ENCODE measurements at places on chromosomes 3 and 15.

- DNase-seq = no peak
Observed at GRCh38 chr15:63860555-63860954, 26.8 kb upstream of the HERC1 start.

DNA sequence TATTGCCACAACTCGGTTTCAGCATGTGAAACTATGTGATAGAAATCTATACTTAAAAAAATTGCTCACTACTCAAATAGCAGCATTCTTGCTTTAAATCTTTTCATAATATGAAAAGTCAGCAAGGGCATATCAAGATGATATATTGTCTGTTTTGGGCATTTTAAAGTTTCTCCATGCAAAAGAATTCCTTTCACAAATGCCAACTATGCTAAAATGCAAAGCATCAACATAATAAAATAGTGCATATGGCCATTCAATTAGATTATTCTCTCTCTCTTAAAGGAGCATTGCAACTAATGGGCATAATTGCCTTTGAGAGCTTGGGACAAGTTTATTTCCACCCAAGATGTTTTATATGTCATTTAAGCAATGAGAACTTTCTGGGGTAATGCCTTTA, 475.1 kb downstream of the ZPLD1 start:
- no peak for DNase-seq

GRCh38 chr3:131708241-131708640, 205.5 kb upstream of the MRPL3 start:
- no peak for DNase-seq

DNA sequence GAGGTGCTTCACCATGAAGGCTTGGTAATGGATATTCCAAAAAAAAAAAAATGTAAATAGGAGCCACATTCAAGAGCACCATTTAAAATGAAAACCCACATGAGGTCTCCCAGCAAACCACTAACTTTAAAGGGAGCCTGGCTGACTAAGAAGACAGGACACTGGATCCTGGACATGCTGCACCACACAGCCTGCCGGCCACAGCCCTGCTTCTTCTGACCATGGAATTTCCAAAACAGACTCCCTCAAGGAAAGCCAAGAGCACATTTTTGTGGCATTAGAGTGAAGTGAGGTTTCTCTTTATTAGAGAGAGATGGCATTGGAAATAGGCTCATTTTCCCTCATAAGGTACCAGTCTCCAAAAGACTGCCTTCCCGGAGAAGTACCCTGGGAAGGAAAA, 113.9 kb downstream of the RORA start:
- no peak for DNase-seq

DNA sequence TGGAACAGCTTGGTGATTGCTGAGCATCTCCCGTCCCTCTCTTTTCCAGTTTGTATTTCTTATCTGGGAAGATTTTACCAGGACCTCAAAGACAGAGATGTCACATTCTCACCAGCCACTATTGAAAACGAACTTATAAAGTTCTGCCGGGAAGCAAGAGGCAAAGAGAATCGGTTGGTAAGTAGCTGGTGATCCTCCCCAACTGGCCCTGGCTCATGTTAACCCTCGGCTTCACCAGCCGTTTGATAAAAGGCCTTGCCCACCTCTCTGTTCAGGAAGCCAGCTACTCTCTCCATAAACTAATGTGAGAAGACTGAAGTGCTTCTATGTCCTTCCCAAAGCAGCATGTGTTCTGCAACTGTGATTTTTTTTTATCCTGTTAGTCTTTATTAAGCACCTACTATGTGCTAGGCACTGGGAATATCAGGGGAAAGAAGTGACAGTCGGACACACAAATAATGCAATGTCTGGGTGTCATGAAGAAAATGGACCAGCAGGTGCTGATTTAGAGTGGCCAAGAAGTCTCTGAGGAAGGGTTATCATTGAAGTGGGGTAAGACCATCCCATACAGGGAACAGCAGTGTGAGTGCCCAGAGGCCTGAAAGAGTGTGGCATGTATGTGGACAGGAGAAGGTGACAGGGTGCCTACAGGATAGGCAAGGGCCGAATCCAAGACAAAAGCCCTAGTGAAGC, 1.2 kb downstream of the MANF start:
- DNase-seq = no peak

DNA sequence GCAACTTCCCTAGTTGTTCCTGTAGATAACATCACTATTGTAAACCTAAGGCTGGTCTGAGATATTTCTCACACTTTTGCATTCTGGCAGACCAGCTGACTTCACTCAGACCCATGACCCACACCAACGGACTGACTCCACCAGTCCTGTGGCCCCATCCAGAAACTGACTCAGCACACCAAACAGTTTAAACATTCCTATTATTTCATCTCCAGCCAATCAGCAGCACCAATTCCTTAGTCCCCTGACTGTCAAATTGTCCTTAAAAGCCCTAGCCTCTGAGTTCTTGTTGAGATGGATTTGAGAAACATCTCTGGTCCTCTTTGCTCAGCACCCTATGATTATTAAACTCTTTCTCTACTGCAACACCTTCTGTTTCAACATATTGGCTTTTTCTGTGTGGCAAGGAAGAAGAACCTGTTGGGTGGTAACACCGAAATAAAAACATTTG, 12.2 kb upstream of the IDH2 start:
- no peak for DNase-seq

GRCh38 chr3:52001443-52001974, 5.8 kb upstream of the RPL29 start:
- DNase-seq = no peak

GRCh38 chr3:153038779-153039178, 123.2 kb upstream of the RAP2B start:
- DNase-seq = no peak

DNA sequence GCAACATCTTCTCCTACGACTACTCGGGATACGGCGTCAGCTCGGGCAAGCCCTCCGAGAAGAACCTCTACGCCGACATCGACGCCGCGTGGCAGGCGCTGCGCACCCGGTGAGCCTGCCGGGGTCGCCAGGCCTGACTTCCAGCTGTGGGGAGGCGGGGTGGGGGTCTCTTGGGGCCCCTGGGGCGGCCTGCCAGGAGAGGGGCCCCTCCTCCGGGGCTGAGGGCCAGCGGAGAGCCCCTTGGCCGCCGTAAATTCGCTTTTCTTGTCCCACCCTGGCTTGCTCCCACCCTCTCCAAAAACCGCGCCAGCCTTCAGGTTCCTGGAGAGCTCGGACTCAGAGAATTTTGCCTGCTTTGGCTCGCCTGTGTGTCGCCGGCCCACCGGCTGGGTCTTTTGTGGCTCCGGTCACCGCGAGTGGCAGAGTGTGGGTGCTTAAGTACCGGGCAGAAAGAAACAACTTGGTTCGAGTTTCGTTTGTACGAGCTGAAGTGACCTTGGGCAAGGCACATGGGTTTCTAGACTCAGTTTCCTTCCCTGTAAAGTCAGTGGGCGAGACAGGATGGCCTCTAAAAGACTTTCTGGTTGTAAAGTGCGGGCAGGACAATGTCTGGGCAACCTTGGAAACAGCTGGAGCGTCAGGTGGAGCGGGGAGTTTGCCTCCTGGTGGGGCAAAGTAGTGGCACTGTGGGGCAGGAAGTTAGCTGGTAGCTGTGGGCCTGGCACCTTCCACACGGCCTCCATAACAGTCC, 976 bp downstream of the ABHD17C start:
- DNase-seq = no peak

DNA sequence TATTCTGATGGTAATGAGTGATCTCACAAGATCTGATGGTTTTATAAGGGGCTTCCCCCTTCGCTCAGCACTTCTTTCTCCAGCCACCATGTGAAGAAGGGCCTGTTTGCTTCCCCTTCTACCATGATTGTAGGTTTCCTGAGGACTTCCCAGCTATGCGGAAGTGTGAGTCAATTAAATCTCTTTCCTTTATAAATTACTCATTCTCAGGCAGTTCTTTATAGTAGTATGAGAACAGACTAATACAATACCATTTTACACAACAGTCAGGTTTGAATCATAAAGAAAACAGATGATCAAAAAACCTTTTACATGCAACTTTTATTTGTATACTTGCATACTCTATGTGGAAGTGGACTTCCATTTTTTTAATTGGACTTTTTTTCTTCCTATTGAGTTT, 46.7 kb upstream of the CBLB start:
- no peak for DNase-seq

GRCh38 chr15:58758141-58758540, 8.6 kb upstream of the ADAM10 start:
- no peak for DNase-seq

GRCh38 chr3:13461169-13462124, 18.7 kb upstream of the HDAC11 start:
- no peak for DNase-seq

- no peak for DNase-seq
Observed at GRCh38 chr3:107850681-107851080, 240.2 kb downstream of the CD47 start.

- no peak for DNase-seq
Observed at GRCh38 chr3:25265284-25265683, 162.8 kb upstream of the RARB start.

DNA sequence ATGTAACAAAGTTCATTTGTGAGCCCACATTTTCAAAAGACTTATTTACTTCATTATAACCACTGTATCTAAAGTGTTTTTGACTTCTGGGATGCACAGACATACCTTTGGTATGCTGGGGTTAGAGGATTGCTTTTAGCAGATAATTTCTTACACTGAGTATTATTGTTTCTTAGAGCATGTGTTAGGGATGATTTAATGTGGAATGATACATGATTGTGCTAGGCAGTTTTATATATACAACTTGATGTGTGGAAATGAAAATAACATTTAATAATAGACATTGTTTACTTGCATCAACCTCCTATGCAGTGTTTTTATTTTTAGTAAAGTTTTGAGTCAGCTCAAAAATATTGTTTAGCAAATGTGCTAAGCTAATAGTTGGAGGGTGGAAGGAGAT, 3.4 kb downstream of the KIF23 start:
- DNase-seq = no peak

DNA sequence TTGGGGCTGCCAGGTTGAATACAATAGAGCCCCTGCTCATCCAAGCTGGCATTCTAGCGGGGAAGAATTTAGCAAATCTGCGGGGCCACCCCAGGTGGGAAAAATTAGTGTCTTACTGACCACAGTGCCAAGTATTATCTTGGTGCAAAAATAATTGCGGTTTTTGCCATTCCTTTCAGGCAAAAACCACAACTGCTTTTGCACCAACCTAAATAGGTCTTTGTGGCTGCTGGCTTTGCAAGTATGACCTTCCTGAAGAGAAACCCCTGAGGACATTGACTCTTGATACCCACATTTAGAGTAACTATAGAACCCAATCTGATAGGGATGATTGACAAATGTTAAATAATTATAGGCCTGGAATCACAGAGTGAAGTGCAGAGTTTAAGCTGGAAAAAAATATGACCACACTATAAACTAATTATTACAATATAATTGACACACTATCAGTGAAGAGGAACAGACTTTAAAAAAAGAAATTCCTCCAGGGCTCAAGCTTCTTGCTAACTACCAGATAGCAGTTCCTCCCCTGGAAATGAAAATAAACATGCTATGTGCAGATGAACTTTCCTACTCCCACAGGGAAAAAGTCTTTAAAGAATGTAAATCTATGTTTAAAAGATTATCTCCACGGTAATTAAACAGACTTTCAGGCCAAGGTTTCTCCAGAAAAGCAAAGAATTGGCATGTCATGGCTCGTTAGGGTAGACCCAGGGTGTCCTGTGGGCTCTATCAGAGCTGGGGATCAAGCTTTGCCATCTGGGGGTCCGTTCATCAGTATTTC, 34.4 kb downstream of the CA12 start:
- DNase-seq = no peak

DNA sequence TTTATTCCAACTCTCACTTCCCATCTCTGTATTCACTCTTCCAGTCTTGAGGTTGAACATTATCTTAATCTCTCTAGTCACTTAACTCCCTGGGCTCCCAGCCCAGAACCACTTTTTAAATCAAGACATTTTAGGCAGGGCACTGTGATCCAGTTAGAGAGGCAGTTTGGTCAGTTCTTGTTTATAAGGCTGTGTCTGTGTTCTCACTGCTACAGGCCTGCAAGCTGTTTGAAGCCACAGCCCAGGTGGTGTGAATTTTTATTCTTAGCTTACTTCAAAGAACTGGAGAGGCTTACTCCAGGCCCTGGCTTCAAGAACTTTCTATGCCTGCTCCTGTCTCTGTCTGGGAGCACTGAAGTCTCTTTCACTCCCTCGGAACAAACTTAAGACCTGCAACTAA, 906.1 kb downstream of the CADM2 start:
- DNase-seq = no peak

DNA sequence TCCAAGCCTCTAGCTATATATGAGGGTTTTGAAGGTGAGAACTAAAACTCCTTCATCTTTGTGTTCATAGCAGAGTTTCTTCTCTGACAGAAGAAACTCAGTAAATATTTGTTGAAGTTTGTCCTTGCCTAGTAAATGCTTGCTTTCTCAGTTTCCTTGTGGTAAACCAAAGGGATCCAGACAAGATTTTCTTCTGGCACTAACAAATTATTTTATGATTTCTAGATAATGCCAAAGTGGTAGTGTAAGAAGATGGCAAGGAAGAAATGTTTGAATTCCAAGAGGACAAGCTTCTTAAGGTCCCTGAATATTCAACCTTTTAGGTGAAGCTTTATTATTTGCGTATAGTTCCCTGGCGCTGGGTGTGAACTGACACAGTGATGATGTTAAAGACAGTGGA, 14.4 kb downstream of the ARIH1 start:
- DNase-seq = no peak

GRCh38 chr3:186825294-186825821, 17.2 kb upstream of the ADIPOQ start:
- DNase-seq = no peak

DNA sequence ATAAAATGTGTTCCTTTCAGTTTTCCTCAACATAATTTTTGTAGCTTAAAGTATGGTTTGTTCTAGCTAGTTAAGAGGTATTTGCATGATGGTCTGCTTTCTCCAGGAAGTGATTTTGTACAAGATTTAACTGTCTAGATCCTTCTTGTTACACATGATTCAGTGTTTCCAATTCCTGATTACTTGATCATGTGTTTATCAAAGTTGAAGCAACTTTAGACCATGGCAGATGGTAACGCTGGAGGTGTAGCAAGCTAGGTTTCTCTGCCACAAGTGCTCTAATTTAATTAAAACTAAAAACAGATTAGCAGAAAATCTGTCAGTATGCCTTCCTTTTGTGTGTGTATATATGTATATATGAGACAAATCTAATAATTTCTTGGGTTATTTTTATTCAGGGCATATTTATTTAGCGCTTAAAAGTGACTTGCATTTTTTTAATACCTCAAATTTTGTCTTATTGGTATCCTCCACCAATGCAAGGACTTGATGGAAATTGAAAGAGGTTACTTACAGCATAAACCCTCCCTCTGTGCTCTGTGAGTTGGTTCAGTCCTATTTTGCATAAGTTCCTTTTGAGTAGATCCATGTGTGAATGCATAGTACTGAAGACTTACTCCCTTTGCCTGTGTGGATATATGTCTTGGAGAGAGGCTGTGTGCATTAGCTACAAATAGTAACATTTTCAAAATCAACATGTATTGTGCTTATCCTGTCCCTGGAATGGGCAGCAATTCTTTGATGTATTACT, 157.3 kb upstream of the CGNL1 start:
- peak; percentile 93 for DNase-seq

DNA sequence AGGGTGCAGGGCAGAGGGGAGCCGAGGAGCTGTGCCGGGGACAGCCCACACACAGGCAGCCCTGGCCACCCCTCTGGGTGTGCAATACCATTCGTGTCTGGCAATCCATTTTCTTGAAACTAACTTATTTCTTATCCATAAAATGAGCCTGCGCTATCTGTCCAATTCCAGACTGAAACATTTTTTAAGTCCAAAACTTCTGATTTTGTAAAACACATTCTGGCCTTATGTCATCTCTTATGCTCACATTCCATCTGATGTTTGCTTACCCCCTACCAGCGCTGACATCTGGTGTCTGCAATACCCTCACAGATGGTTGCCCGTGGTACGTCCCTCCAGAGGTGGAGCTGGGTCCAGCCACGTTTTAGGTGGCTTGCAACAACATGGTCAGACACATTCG, 31.8 kb downstream of the PCSK6 start:
- DNase-seq = no peak

Measured in AG04449 (cell line).